ENCODE measurements at places on chromosomes 3 and 15.

- DNase-seq, result no peak
Observed at GRCh38 chr3:137647179-137647578, 116.9 kb upstream of the SOX14 start.

GRCh38 chr3:149968216-149968615, 2.5 kb downstream of the PFN2 start:
- peak; percentile 60 for DNase-seq

DNA sequence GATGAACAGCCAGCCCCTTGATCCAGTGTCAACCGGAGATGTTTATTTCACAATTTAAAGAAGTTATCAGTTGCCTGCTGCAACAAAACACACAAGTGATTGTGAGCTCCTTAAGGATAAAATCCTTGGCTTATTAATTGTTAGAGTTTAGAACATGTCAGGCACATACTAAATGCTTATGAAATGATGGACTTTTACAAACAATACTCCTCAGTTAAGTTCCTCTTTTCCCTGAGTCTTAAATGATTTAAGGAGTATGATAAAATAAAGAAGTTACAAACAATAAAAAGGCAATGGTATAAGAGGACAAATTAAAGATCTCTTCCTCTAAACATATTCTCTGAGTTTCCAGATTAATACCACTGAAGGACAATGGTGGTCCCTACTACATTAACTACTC, 5.7 kb downstream of the GHSR start:
- DNase-seq, result no peak

DNA sequence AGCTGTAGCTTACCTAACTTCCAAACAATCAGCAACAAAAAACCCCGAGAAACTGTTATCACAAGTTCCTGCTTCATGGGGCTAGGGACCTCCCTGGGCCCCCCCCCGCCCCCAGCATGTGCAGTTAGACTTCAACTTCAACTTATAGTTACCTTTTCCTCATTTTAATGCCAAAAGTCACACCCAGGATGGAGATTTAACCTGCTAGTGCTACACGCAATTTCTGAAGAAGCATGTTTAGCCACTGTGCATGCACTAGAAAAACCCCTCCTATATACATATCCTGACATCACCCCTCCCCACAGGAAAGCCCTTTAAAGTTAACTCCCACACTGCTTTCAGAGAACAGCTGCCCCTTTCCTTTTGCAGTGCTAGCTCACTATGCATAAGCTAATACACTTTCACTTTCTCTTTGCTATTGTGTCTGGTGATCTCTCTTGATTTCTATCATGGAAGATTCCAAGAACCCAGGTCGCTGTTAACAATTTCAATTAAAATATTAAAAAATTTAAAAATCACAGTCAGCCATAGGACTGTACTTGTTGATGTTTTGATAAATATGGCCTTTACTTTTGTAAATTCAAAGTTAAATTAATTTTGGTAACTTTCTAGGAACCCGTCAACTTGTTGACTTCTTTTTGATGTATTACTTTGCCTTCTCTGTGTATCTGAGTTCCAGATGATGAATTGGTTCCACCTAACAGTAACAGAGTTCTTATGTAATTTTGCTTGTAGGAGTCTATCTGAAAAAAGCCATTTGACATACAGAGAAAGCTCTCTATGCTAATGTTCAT, 75.2 kb upstream of the ACAD9 start:
- no peak for DNase-seq

DNA sequence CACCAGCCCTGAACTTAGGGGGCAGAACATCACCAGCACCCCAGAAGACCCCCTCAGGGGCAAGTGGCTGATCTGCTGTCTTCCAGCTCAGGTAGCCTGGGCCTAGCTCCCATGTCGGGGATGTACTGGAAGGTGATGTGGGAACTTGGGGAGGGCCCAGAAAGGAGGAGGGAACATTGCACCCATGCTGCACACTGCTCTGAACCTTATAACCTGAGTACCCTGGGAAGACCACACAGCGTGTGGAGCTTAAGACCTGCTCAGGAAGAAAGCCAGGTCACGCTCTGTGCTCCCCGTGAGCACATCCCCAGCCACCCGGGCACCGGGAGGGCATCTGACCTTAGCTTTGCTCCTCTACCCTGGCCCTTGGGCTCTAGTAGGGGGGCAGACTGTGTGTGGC, 159.4 kb downstream of the ATP10A start:
- no peak for DNase-seq

DNA sequence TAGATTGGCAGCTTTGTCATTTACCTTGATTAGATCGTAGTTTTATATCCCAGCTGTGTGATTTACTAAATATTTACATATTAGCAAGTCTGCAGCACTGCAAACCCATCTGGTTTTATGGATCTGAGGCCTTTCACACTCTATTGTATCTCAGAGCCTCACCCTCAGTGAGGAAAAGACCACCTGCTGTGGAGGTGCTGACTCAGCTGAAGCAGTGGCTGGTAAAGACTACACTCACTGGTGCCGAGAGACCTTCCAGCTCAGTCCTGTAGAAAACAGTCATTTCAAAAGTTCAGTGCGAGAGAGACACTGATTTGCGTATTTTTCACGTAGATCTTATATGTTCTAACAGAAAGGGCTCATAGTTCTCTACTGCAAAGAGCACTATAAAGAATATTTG, 307.8 kb upstream of the TPM1 start:
- DNase-seq, result no peak

- no peak for DNase-seq
Observed at GRCh38 chr3:61938878-61939549, 377.6 kb downstream of the PTPRG start.

GRCh38 chr15:83592370-83593040, 61.4 kb upstream of the ADAMTSL3 start:
- DNase-seq, result no peak

All from COR-L47 (cell line).